ENCODE measurements at places on chromosomes 3 and 15.

- no peak for DNase-seq
These were observed 4.2 kb upstream of the CCR2 start for GRCh38 chr3:46349484-46350261.

GRCh38 chr3:197349368-197349767 lies 51.0 kb upstream of the DLG1 start:
- no peak for DNase-seq

DNA sequence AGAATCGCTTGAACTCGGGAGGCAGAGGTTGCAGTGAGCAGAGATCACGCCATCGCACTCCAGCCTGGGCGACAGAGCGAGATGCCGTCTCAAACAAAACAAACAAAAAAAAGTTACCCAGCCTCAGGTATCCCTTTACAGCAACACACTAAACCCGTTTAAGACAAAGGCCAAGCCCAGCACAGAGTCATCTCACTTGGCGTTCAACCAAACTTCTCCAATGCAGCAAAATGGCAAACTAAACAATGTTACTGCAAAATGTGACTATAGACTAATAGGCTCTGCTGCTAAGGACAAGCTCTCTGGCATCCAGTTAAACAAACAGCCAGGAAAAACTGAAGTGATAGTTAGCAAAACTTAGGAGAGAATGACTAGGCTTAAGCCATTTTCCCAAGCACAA lies 6.4 kb upstream of the FAM219B start:
- no peak for DNase-seq

DNA sequence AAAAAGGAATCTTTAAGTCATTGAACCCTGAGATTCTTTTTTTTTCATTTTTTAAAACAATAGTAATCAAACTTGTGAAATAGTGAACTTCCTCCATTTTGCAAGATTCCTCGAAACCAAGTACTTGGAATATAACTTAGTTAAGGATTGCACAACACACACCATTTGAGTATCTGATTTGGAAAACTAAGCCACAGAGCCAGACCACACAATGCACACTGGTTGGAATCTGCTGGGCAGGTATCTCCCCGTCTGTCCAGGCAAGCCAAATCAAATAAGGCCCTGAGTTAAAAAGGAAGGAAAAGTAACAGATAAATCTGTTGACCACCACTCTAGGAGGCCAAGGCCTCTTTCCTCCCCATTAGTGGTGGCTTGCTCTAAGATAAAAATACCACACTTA lies 177.5 kb upstream of the ICE2 start:
- DNase-seq, result no peak

GRCh38 chr15:65207280-65207840 lies 3.9 kb downstream of the CILP start:
- DNase-seq, result no peak

- no peak for DNase-seq
These were observed 22.0 kb upstream of the DOCK3 start for GRCh38 chr3:50652709-50653108.

- DNase-seq, result no peak
These were observed 621 bp downstream of the SOX14 start for GRCh38 chr3:137764563-137765309.

- DNase-seq, result no peak
These were observed 43.9 kb upstream of the GOLGA8J start for GRCh38 chr15:30038667-30039523.

DNA sequence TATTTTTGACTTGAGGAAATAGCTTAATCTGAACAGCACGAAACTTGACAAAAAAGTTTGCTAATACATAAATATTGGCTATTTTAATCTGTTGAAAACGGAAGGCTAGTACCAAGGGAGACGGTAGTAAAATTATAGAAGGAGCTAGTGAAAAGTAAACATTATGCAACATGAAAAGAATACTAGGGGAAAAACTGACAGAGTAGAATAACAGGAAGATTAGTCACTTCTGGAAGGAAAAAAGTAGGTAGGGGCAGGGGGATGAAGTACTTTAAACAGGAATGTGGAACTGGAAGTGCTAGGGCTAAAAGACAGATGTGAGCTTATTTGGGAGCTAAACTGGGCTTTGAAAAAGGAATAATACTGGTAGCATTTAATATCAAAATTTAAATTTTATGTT lies 60.1 kb downstream of the MBNL1 start:
- no peak for DNase-seq
